Activated naive CD8-positive, alpha-beta T cell treated with anti-CD3 and anti-CD28 coated beads, Interleukin-2, amount 50 U/mL, for 24 hours (primary cell): ENCODE measurements at places on chromosomes 11 and 22.

DNA sequence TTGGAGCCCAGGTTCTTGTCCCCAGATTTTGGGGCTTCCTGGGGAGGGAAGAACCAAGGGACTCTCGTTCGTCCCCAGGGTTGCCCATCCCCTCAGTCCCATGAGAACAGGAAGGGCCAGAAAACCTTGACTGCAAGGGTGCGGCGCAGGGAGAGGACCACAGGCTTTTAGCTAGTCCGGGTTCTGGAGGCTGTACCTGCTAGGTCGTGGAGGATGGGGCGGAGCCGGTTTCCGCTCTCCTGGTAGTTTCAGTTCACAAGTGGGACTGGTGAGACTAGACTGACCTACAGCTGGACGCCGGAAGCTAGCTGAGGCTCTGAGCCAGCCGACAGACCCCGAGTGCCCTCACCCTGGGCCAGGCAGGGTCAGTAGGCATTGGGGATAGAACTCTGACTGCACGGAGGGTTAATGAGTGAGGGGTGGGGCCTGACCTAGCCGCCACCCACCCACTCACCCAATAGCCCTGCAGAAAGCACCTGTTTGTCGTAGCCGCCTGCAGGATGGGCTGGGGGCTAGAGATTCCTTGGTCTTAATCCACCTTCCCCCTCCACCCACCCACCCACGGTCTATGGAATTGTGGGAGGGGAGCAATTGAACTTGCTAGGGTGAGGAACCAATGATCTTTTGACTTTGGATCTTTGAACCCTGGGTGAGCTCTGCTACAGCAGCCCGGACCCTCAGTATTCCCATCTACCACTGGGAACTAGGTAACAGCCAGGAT is 1.5 kb downstream of the MAFF start:
- DNase-seq = peak; percentile 39

GRCh38 chr11:47276923-47277322 is 7.0 kb downstream of the MADD start:
- DNase-seq = no peak

GRCh38 chr22:39471381-39472141 is 14.7 kb downstream of the MGAT3 start:
- DNase-seq = peak; percentile 18

- DNase-seq = no peak
These were observed 12.5 kb downstream of the RBM4 start for GRCh38 chr11:66651016-66651415.
